ENCODE measurements at places on chromosomes 12 and 14.

- no peak for DNase-seq
Observed at GRCh38 chr14:94961386-94962165, 191.7 kb upstream of the GSC start.

- DNase-seq, result no peak
Observed at GRCh38 chr14:70022771-70023445, 143.7 kb downstream of the SMOC1 start.

DNA sequence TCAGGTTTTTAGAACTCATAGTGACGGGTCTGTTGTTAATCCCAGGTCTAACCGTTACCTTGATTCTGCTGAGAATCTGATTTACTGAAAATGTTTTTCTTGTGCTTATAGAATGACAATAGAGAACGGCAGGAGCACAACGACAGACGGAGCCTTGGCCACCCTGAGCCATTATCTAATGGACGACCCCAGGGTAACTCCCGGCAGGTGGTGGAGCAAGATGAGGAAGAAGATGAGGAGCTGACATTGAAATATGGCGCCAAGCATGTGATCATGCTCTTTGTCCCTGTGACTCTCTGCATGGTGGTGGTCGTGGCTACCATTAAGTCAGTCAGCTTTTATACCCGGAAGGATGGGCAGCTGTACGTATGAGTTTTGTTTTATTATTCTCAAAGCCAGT is 34.4 kb downstream of the PSEN1 start:
- no peak for DNase-seq

DNA sequence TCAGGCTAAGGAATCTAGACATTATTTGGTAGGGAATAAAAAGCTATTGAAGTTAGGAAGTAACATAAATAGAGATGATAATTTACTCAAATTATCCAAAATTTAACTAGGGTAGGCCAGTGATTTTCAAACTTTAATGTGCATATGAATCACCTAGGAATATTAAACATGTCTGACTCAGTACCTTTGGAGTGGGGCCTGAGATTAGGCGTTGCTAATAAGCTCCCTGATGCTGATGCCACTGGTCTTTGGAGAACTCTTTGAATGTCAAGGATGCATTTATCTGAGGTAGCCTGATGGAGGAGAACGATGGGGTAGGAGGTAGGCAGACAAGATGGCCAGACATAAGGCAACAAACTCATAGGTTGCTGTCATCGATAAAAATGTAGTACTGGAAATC is 33.2 kb downstream of the EFCAB11 start:
- no peak for DNase-seq

- DNase-seq, result peak; percentile 18
Observed at GRCh38 chr14:50875359-50876070, 3.7 kb downstream of the ABHD12B start.

DNA sequence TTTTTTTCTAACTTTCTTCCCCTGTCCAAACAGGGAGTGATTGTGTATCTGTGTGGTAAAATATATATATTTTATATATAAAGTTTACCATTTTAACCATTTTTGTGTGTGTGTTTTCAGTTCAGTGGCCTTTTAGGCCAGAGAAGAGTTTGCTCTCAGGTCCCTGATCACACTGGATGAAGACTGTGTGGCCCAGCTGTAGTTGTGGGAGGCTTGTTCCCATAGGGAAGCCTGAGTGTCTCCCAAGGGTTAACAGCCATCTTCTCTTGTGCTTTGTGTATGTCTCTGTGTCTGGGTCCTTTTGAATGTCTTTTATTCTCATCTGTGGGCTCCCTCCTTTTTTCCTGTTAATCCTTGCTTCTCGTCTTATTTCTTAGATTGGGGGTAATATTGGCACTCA is 23.4 kb downstream of the CGRRF1 start:
- no peak for DNase-seq

GRCh38 chr12:68611094-68611805 is 551 bp downstream of the RAP1B start:
- no peak for DNase-seq

GRCh38 chr12:5114436-5114835 is 70.8 kb downstream of the KCNA5 start:
- DNase-seq, result no peak

DNA sequence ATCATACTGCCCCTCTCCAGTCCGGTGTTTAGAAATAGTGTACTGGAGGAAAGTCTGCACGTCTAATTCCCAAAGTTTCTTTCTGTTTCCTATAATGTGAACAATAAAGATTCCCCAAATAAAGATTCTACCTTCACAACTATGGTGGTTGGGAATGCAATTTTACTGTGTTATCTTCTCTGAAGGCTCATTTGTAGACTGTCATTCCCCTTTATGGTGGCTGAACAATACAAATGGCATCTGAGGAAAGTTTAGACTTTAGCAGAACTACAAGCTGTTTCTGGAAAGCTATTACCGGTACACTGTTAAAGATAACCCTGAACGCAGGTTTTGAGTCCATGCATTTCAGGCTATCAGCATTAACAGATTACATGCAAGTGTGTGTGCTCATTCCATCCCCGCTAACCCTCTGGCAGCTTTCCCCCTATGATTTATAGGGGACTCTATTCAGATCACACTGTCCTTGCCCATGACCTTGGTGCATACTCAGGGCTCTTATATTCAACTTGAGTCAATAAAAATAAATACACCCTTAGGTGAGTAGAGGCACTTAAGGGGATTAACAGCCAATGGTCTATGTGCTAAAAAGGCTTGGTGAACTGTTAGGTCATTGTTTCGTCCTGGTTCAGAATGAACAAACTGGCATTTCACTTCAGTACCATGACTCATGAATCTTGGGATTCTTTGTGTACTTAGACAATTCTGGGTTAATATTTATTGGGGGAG is 60.7 kb upstream of the PYGL start:
- no peak for DNase-seq

DNA sequence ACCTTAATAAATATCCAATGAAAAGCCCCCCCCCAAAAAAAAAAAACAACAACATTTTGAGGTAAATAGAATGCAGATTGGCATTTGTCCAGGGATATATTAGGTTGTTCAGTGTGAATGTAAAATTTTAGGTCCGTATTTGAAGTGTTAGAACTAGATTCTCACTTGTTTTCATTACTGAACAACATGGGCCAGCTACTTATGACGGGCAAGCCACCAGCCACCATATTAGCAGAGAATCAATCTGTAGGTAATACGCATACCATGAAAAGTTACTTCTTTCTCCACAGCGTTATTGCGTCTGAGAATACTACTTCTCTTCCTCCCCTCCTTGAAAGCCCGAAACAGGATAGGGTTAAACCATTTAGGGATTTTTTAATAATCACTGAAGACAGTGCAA is 5.4 kb downstream of the FLRT2 start:
- DNase-seq, result no peak

- DNase-seq, result no peak
Observed at GRCh38 chr14:68672609-68673285, 120.1 kb downstream of the ZFP36L1 start.

GRCh38 chr12:123532808-123533649 is 490 bp downstream of the RILPL1 start:
- no peak for DNase-seq

DNA sequence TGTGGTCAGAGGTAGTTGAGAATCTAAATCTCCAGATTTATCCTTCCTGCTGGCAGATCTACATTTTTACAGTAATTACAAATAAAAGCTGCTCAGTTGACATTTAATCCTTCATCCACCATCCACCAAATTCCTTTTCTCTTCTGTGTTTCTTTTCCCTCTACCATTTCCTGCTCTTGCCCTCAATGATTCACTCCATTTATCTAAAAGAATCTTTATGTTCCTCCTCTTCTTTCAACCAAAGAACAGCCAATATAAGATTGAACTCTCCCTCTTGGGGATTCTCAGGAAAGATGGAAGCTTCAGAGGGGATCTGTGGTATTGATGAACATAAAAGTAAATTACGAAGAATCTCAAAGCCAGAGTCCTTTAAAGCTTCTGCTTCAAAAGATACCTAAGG is 4.4 kb downstream of the MAP4K5 start:
- no peak for DNase-seq

GRCh38 chr14:36111822-36112583 is 64.5 kb downstream of the PTCSC3 start:
- no peak for DNase-seq

DNA sequence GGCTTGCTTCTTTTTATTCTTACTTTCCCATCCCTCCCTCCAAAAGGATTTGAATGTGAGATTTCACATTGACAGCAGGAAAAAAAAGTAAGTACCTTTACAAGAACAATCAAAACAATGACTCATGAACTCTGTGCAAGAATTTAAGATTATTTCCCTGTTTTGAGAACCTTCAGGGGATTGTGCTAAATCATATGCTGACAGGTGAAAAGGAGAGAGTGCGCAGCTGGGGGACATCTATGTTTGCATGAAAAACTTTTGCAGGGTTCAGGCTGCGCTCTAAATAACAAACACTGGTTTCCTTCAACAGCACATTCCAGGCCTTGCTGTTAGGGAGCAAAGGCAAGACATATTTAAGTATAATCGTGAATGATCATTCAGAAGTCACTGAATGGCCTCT is 27.3 kb downstream of the RERG start:
- no peak for DNase-seq

- DNase-seq, result no peak
Observed at GRCh38 chr12:26204612-26205289, 9.4 kb downstream of the SSPN start.

DNA sequence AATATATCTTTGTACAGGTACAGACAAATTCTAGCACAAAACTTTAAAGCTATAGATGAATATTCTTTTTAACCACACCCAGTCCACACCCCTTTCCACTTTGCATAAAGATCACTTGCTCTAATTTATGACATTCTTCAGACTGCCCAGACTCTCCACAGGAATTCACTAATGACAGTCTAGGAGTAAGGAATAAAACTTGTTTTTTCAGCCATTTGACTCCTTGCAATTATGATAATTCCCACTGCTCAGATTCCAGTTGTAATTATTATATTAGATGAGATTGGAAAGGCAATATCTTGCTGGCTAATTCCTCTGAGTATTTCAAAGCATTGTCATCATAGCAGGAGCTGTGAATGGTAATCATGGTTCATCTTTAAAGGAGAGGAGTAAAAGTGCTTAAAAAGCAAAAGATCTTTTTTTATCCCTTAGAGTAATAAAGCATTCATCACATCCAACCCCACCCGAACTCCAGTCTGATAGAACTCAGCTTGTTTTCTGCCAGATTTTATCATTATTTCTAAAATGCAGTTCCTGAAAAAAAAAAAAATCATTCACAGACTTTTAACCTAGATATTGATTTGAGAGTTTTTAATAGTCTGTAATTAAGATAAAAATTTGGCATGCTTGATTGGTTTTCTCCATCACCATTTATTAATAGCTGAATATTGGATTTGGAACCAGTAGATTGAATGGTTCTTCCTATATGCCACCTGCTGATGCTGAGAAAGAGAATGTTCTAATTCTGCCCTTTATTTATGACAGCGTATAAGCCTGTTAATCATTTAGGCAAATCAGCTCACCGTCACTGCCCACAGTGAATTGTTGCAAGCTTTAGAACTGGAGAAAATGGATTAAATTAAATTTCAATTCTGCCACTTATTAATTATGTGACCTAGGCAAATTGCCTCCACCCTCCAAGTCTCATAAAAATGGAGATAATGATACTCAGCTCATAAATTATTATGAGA is 93.9 kb upstream of the RASSF8 start:
- DNase-seq, result no peak

DNA sequence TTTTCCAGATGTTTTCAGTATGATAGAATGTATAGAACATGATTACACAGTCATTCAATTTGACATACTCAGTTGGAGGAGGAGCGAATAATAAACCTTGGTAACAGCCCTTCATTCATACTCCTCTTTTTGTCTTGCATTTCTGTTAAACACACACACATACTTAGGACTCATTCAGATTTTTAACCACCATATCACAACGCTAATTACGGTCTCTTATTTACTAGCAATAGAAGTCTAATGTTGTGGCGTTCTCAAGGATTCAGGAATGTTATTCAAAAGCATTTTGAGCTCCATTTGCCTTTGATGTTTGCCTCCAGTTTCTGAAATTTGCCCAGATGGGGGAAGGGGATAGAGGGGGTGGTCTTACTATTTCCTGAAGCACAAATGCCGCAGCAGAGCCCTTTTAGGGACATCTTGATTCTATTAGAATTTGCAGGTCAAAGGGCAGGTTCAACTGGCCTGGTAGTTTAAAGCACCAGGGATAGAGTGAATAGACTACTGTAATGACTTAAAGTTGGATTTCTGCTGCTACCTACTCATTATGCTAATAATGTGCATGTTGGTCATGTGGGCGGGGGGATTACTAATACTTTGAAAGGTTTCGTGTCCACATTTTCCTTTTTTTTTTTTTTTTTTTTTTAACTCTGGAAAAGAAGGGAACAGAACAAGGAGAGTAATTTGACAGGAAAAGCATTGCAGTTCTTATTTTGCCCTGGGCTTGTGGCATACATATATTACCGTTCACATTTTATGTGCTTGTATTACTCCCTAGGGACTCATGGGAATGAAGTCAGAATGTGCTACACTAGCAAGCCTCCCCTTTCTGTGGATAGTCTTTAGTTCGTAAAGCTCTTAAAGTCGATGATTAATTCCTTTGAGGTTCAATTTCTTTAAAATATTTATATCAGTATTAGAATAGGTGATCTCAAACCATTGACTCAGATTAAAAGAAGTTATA is 226.8 kb downstream of the FBXL14 start:
- no peak for DNase-seq

GRCh38 chr12:78871566-78871965 is 7.0 kb downstream of the SYT1 start:
- no peak for DNase-seq

GRCh38 chr14:90810806-90811205 is 5.4 kb downstream of the TTC7B start:
- DNase-seq, result no peak

GRCh38 chr12:132313182-132313581 is 16.2 kb downstream of the GALNT9 start:
- DNase-seq, result no peak

DNA sequence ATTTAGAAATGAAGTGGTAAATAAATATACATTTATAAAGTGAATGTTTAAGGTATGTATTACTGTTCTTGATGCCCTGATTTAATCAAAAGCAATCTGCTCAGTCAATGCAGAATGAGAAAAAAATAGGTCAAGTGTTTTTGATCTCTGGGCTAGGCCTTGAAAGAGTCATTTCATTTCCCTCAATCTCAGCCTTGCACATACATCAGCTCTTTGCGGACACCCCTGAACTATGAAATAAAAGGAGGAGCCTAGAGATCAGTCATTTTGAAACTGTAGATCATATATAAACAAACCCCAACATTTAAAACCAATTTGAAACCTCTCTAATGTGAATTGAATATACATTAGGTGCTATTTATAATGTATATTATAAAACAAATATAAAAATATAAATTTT is 42.5 kb downstream of the ATG2B start:
- DNase-seq, result no peak

DNA sequence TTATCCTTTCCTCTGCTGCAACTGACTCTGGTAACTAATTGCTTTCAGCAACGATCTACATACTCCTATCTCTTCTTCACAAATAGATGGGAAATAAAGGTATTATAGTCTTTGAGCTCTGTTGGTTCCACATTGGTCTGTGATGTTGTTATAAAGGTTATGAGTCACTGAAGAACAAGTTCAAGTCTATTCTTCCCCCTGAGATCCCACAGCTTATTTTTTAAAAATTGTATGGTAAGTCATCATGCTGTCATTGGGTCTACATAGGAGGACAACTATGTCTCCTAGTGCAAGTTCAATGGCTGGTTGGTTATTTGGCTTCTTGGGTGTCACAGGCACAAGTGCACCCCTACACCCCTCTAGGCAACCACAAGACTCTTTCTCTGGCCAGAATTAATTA is 49.6 kb upstream of the PTCSC3 start:
- DNase-seq, result no peak

GRCh38 chr12:52818388-52818787 is 4.5 kb upstream of the KRT4 start:
- no peak for DNase-seq

GRCh38 chr12:53927220-53928029 is 11.2 kb upstream of the HOXC13 start:
- DNase-seq, result no peak
